Cardiac septum (tissue), 1 donor: ENCODE measurements at places on chromosomes 6 and 20.

- no peak for DNase-seq
Observed at GRCh38 chr6:105113422-105113821, 66.4 kb downstream of the POPDC3 start.

DNA sequence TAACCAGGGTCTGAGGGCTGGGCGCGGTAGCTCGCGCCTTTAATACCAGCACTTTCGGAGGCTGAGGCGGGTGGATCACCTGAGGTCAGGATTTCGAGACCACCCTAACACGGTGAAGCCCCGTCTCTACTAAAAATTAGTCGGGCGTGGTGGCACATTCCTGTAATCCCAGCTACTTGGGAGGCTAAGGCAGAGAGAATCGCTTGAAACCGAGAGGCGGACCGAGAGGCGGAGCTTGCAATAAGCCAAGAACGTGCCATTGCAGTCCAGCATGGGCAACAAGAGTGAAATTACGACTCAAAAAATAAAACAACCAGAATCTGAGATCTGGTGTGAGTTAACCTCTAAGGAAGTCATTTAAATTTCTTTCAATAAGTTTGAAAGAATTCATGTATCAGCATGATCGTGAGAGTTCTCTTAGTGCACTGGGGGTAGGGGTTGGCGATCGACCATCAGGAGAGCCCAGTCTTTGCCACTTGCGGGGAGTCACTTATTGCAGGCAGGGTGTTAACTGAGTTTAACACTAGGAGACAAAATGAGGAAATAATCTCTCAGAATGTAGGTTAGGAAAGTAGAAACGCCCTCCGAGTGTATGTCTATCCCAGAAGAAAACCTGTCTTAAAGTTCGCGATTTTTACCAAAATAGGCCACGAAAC is 206.5 kb upstream of the ZNF184 start:
- DNase-seq = no peak

DNA sequence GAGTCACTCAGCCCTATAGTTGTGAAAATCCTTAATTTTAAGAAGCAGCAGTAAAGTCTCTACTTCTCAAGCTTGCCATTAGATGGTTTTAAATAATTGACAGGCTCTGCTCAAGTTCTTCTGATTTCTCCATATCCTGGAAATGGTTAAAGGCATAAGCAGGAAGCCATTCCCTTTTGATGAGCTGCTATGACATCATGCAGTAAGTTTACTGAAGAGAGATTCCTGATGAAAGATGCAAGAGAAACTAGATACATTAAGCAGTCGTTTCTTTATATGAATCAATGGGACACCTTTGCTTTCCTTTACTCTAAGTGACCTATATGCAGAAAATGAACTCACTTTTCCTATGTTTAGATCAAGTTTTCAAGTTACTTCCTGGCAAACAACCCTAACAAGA is 9.8 kb downstream of the POPDC3 start:
- DNase-seq = no peak

GRCh38 chr6:113574147-113574546 is 283.0 kb upstream of the MARCKS start:
- DNase-seq = no peak

DNA sequence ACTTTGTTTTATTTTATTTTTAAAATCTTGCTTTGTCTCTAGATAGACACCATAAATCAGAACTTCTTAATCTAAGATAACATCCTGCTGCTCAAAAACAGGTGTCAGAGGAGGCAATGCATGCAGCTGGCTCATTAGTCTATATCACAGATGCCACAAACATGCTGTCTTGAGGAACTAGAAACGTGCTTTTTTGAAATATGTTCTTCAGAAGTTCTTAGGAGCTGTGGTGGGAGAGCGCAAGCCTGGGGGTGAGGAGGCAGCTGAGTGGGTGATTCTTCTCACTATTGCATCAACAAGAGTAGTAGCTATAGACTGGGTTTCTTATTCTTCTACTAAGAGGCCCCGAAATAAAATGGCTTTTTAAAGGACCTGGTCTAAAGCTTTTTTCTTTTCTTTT is 23.4 kb downstream of the IL22RA2 start:
- DNase-seq = no peak

DNA sequence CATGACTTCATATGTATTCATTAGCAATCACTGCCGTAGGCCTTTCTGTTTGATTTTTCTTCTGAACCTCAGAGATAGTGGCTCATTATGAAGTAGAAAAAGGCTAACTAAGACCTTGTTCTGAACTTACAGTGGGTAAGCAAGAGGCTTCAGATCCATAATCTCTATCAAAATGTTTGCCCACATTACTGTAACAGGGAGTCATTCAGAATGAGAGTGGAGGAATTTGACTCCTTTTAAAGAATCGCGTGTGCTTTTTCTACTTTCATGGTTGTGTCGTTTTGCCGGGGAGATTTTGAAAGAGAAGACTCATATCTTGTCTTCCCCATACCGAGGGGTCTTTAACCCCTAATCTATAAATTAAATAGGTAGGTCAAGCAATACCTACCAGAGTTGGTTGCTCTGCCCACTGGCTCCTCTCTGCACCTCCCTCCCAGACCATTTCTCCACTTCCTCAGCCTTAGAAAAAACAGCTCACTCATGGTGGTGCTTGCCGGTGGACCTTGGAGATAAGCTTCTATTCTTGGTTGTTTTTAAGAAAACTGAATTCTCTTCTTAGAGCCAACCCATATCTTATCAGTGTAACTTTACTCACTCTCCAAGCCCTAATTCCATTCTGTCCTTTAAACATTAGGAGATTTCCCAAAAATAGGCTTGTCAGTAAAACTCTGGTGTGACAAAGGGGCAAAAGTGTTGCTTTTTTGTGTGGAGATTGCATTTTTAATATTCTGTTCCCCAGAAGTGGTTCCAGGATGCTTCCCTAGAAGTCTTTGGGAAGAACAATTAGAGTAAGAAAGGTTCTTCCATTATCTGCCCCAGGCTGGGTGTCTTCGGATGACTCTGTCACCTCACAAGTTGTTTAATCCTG is 56.6 kb downstream of the E2F3 start:
- no peak for DNase-seq

DNA sequence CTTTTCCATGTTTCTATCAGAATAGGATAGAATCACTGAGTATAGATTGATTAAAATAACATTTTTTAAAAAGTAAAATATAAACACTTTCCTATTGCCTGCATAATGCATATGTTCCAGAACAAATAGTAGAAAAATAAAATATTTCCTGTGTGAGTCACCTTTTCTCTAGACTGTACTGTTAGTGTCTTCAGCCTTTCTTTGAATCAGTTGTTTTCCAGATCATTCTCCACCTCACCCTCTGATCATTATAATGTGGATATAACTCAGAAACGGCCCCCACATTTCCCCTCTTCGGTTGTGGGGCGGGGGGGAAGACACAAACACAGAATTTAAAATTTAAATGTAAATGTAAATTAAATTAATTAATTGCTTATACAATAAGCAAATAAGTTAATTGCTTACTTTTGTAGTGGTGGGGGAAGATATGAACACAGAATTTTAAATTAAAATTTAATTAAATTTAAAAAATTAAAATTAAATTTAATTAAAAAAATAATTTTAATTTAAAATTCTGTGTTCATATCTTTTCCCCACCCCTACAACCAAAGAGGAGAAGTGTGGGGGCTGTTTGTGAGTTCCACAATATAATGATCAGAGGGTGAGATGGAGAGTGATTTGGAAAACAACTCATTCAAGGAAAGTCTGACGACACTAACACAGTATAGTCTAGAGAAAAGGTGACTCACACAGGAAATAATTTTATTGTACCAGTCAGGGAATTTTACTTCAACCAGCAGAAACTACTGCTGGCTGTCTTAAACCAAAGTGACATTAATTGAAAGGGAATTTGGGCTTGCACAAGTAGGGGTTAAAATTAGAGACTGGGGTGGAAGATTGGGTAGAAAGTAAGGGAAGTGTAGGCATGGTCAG is 37.1 kb upstream of the PROKR2 start:
- no peak for DNase-seq

DNA sequence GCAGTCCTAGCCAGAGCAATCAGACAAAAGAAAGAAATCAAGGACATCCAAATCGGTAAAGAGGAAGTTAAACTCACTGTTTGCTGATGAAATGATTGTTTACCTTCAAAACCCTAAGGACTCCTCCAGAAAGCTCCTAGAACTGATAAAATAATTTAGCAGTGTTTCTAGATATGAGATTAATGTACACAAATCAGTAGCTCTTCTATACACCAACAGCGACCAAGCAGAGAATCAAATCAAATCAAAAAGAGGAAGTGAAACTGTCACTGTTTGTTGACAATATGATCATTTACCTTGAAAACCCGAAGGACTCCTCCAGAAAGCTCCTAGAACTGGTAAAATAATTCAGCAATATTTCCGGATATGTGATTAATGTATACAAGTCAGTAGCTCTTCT is 21.7 kb downstream of the SERPINB9 start:
- no peak for DNase-seq

GRCh38 chr20:35145141-35145564 is 2.0 kb downstream of the EDEM2 start:
- no peak for DNase-seq

GRCh38 chr20:59977086-59977485 is 18.9 kb downstream of the CDH26 start:
- no peak for DNase-seq

GRCh38 chr6:36701401-36701991 is 3.9 kb downstream of the RAB44 start:
- no peak for DNase-seq

DNA sequence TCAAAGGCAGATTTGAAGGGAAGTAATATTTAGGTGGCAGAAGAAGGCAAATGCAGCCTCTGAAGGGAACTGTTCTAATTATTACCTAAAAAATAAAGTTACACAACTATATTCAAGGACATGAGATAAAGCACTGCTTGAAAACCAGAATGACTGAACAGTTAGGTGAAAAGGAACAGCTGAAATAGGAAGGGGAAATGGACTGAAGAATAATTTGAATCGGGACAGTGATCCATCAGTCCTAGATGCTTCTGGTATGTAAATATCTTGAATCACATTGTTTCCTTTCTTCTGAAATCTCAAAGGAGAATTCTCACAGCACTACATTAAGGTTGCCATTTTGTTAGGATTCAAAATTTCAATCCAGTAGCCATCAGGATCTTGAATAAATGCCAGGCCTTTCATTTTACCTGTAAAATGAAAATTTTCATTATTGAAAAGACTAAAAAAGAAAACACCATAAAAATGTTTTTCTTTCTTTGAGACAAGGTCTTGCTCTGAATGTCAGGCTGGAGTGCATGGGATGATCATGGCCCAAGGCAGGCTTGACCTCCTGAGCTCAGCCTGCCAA is 25.9 kb downstream of the GLO1 start:
- DNase-seq = no peak

- DNase-seq = no peak
Observed at GRCh38 chr6:5173810-5174209, 86.9 kb downstream of the LYRM4 start.

DNA sequence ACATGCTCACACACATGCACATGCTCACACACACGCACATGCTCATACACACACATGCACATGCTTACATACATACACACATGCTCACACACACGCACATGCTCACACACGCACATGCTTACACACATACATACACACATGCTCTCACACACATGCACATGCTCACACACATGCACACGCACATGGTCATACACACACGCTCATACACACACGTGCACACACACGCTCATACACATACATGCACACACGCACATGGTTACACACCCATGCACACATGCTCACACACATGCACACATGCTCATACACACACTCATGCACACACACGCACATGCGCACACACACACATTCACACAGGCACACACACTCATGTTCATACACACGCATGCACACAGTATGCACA is 20.8 kb upstream of the RPS6KA2 start:
- DNase-seq = no peak

DNA sequence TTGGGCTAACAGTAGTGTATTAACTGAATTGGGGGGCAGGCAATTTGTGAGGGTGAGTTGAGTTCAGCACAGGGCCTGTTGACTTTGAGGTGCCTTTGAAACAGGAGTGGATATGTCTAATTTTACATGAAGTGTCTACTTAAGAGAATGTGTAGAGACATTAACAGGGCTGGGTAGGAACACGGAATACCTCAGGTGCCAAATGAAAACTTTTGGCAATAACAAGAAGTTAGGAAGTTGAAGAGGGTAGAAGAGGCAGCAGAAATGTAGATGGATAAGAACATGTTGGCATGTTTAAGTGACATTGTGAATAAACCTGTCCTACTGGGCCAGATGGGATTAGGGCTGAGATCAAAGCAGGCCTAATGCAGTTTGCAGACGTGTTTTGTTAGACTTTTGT is 117.0 kb downstream of the SLC16A10 start:
- no peak for DNase-seq

- DNase-seq = no peak
Observed at GRCh38 chr6:27694547-27694874, 217.7 kb downstream of the OR2B2 start.

DNA sequence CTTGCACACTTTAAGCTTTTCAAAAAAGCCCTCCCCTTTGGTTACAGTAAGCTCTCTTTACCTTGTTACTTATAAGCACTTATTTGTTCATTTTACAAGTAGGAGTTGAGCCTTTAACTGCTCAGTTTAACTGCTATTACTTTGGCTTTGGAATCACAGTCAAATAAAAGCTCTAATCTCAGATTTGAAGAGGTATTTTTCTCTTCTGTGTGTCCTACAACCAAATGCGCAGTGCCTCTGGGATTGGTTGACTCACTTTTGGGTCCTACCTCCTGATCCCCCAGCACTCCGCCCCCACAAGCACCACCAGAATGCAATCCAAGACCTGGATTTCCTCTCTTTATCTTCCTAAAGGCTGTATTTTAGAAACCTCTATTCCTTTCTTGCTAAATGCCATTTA is 2.5 kb downstream of the NCOA7 start:
- no peak for DNase-seq

DNA sequence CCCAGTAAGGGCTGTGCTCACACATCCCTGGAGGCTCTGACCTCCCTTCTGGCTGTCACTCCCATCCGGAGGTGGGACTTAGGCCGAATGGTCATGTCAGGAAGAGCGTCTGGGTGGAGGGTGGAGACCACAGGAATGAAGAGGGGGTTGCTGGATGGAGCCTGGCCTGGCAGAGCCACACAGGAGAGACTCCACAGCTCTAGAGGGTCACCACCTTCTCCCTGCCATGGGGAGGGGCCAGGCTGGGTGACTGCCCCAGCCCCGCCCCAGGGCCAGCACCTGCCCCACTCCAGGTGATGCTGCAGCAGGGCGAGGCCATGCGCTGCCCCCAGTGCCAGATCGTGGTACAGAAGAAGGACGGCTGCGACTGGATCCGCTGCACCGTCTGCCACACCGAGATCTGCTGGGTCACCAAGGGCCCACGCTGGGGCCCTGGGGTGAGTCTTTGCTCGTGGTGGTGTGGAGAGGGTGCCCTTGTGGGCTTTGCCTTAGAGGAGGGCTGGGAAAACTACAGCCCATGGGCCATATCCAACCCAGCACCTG is 20.6 kb downstream of the RBCK1 start:
- no peak for DNase-seq

- peak; percentile 78 for DNase-seq
Observed at GRCh38 chr20:58179432-58180099, 48.9 kb downstream of the ANKRD60 start.

- no peak for DNase-seq
Observed at GRCh38 chr6:52161689-52162438, 24.3 kb upstream of the IL17A start.
